Large intestine (tissue), 12 donors: ENCODE measurements at places on chromosomes 16 and 17. TPM values are rescaled to one million over a fixed set of nuclear protein-coding genes. Genes with fewer than 3 reads are reported as not detected.

DNA sequence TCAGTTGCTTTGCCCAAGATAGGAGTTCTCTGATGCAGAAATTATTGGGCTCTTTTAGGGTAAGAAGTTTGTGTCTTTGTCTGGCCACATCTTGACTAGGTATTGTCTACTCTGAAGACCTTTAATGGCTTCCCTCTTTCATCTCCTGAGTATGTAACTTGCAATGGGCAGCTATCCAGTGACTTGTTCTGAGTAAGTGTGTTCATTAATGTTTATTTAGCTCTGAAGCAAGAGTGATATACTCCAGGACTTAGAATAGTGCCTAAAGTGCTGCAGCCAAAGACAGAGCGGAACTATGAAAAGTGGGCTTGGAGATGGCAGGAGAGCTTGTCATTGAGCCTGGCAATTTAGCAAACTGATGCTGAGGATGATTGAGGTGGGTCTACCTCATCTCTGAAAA is 8.8 kb upstream of the TANGO6 start:
- DNase-seq: no peak

GRCh38 chr17:64688481-64688880 is 26.4 kb upstream of the SMURF2 start:
- no peak for DNase-seq

The VAT1L gene
- polyA plus RNA-seq: 14.8 TPM

- no peak for DNase-seq
Measured at GRCh38 chr16:23163921-23164320, 14.7 kb upstream of the USP31 start.

The C16orf54 gene
- 1.5 TPM for polyA plus RNA-seq

DNA sequence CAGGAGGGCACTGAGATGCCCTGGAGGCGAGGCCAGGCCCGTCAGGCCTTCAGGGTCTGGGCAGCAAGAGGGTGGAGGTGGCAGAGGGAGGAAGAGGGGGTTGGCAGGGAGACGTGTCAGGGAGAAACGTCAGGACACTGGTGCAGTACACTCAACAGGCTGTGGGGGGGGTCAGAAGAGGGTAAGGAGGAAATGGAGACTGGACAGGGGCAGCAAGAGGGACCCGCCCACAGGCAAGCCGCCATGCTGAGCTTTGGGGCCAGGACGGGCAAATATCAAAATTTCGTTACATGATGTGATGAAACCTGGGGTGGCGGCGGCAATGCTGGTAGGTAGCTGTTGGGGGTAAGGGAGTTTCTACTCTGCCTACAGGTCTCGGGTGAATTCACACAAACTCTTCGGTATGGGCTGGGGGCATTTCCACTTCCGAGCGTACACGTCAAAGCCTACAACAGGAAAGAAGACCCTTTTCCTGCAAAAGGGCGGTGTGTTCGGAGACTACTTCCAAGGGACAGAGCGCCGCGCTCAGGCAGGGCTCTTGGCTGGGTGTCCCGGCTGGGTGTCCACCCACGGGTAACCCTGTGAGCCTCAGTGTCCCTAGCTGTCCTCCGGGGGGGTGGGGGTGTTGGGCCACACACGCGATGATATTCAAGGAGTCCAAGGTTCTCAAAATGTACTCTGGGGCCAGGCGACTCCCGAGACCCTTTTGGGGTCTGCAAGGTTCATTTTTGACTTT is 43.3 kb upstream of the ATP2A3 start:
- DNase-seq: no peak

GRCh38 chr17:6159541-6160231 is 89.5 kb downstream of the WSCD1 start:
- no peak for DNase-seq

DNA sequence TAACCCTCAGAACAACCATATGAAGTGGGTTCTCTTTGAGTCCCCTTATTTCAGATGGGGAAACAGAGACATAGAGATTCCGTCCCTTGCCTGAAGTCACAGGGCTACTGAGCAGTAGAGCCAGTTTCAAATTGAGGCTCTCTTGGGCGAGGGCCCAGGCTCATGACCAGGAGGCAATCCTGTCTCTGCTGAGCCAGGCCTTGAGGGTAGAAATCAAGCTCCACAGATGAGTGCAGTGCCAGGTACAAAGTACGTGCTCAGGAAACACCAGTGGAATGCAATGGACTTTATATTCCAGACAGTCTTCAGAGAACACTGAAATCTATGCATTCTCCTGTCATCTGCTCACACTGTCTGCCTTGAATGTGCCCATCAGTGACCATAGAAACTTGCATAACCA is 291.7 kb upstream of the MAF start:
- DNase-seq: no peak

The C16orf89 gene
- 3.1 TPM for polyA plus RNA-seq

The CA10 gene
- polyA plus RNA-seq: 1.2 TPM

The PABPN1L gene
- 0.12 TPM for polyA plus RNA-seq

The SPATA22 gene
- not detected for polyA plus RNA-seq

DNA sequence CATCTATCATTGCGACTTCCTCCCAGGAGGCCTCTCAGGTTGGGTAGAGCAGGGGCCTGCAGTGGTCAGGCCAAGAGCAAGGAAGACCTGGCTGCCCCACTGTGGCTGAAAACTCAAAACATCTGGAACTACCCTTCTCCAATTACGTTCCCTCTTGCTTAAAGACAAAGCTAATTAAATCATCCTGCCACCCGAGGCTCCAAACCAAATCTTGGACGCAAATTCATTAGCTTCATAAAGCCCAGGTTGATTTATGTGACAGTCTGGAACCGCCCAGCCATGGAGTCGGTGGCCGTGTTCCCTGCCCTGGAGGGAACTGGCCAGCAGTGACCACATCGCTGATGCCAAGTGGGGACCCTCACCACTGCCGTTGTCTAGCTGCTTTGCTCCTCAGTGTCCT is 21.4 kb downstream of the GRIN2C start:
- DNase-seq: no peak

GRCh38 chr17:16013943-16014407 is 14.4 kb downstream of the TTC19 start:
- DNase-seq: peak; percentile 20
